ENCODE measurements at places on chromosomes 5 and 9.

GRCh38 chr5:505951-506525 is 18.2 kb downstream of the SLC9A3 start:
- DNase-seq = no peak

- DNase-seq = no peak
Observed at GRCh38 chr5:158965334-158965733, 134.4 kb downstream of the EBF1 start.

GRCh38 chr5:83528439-83528769 is 56.9 kb downstream of the VCAN start:
- no peak for DNase-seq

GRCh38 chr9:89493671-89494070 is 4.2 kb downstream of the SEMA4D start:
- DNase-seq = no peak

Measured in inflammatory macrophage (primary cell).